ENCODE measurements at places on chromosomes 1 and 21.

GRCh38 chr1:228405979-228406228 is 731 bp downstream of the TRIM11 start:
- DNase-seq = no peak

DNA sequence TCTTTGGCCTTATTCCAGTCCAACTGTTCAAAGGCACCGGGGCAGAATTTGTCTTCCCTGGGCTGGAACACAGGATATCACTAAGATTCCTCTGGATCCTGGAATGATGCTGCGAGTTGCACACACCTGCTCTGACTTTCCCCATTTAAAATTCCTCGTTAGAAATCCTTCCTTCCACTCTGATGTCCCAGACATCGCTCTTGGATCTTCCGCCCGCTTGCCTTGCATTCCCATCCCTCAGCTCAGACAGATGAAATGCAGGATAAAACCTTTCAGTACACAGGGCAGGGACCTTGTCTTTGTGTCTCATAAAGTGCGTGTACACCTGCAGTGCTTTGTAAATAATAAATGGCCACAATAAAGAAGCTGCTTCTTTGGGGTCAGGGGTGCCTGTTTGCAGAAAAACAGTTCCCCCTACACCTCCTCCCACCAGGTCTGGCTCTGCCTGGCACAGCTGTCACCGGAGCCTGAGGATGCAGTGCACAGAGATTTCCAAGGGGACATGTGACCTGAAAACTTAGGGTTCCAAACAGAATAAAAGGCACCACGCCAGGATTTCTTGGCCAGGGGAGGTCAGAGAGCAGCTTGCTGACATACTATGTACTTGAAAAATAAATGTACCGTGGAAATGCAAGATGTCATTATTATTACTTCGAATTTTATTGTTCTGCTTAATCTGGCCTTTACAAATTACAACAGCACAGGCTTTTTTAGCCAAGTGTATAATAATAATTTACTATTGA is 62.9 kb upstream of the SYT6 start:
- no peak for DNase-seq

DNA sequence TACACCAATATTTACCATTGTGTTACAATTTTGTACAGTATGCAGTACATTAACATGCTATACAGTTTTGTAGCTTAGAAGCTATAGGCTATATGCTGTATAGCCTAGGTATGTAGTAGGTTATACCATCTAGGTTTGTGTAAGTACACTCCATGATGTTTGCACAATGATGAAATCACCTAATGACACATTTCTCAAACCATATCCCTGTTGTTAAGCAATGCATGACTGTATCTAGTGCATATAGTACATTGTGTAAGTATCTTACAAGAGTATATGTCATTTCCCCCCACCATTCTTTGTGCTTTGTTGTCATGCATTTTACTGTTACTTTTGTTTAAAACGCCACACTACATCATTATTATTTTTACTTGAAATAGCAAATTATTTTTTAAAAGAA is 65.7 kb upstream of the RNF11 start:
- DNase-seq = no peak

- DNase-seq = no peak
Observed at GRCh38 chr1:64241069-64241468, 37.6 kb downstream of the UBE2U start.

GRCh38 chr1:59353453-59353852 is 56.6 kb downstream of the FGGY start:
- DNase-seq = no peak

DNA sequence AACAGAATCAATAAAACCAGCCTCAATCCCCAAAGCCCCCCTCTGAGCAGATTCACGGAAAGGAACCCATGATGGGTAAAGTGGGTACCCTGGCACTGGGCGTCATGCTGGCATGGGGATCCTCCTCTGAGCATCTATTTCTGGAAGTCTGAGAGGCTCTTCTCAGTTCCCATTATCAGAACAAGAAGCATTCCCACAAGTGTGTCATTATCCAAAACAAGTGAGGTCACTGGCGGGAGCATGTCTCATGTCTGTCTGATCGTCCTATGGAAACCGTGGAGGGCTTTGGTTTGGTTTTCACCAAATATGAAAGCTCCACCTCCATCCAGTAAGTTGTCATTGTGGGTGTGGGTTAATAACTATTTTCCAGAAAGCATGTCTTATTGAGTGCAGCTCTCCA is 70.7 kb downstream of the PGM1 start:
- no peak for DNase-seq

- no peak for DNase-seq
Observed at GRCh38 chr1:175725684-175726083, 17.7 kb downstream of the TNR start.

DNA sequence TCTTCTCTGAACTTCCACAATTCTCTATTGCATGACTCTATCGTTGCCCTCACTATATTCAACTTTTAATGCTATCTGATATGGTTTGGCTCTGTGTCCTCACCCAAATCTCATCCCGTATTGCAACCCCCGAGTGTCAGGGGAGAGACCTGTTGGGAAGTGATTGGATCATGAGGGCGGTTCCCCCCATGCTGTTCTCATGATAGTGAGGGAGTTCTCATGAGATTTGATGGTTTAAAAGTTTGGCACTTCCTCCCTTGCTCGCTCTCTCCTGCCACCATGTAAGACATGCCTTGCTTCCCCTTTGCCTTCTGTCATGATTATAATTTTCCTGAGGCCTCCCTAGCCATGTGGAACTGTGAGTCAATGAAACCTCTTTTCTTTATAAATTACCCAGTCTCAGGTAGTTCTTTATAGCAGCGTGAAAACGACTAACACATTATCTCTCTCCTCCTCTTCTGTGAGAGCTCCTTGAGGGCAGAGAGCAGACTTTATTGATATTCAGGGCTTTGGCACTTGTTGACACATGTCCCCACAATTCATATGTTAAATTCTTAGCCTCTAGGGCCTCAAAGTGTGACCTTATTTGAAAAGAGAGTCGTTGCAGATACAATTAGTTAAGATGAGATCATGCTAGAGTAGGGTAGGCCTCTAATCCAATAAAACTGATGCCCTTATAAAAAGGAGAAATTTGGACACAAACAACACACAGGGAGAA is 52.1 kb downstream of the ADCY10 start:
- no peak for DNase-seq

- DNase-seq = no peak
Observed at GRCh38 chr1:212453156-212453857, 20.6 kb downstream of the NENF start.

GRCh38 chr1:61436491-61437120 is 288.3 kb downstream of the TM2D1 start:
- no peak for DNase-seq

- no peak for DNase-seq
Observed at GRCh38 chr1:152926091-152926490, 17.7 kb downstream of the IVL start.

DNA sequence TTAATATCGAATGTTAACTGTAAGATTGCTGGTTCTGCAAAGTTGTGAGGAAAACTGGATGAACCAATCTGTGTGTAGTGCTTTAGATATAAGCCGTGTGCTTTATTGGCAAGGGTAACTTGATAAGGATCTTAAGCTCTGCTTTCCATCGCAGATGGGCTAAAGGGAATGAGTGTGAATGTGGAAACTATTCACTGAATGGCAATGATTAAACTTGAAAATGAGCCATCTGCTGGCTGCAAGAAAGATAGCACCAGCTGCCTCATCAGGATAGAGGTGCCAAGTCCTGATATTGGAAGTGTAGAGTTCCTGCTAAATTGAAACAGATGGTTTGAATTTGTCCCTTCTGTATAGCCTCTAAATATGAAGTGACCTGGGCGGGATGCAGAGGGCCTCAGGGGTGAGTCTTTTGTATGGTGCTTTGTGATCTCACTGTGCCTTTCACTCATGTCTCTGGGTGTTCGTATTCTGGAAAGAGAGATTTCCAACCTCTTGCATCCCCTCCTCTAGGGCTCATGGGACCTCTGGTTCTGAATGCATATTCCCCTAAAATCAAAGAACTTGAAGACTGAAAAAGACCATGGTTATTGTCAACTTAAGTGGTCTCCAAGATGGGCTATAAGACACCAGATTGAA is 9.2 kb downstream of the FCRL3 start:
- no peak for DNase-seq

GRCh38 chr1:169594391-169594790 is 8.1 kb upstream of the F5 start:
- DNase-seq = no peak

DNA sequence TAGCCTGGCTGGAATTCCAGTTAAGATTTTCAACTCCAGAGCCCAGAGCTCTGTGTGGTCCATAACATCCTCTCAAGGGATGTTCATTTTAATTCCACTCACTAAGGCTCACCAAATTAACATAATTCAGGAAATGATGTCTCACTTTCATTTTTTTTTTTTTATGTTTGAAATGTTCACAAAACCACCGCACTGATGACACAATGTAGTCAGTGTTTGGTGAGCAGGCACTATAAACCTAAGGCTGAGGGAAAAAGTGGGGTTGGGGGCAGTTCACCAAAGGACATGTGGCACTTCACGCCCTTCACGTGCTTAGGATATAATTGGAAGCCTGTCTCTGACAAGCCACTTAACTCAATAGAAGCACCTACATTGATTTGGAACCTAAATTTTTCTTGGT is 177.3 kb upstream of the CAMK1G start:
- no peak for DNase-seq

- DNase-seq = peak; percentile 72
Observed at GRCh38 chr1:1157426-1157913, 16.2 kb upstream of the TTLL10 start.

- no peak for DNase-seq
Observed at GRCh38 chr1:186059311-186059710, 315.7 kb downstream of the TPR start.

- DNase-seq = no peak
Observed at GRCh38 chr1:246108278-246108925, 398.7 kb downstream of the SMYD3 start.

GRCh38 chr1:228396770-228397662 is 9.6 kb downstream of the TRIM11 start:
- DNase-seq = no peak

- no peak for DNase-seq
Observed at GRCh38 chr1:6281511-6282402, 20.9 kb upstream of the GPR153 start.

- no peak for DNase-seq
Observed at GRCh38 chr1:119622311-119623192, 25.5 kb downstream of the ZNF697 start.

- DNase-seq = no peak
Observed at GRCh38 chr1:2969845-2970291, 51.4 kb upstream of the ACTRT2 start.

DNA sequence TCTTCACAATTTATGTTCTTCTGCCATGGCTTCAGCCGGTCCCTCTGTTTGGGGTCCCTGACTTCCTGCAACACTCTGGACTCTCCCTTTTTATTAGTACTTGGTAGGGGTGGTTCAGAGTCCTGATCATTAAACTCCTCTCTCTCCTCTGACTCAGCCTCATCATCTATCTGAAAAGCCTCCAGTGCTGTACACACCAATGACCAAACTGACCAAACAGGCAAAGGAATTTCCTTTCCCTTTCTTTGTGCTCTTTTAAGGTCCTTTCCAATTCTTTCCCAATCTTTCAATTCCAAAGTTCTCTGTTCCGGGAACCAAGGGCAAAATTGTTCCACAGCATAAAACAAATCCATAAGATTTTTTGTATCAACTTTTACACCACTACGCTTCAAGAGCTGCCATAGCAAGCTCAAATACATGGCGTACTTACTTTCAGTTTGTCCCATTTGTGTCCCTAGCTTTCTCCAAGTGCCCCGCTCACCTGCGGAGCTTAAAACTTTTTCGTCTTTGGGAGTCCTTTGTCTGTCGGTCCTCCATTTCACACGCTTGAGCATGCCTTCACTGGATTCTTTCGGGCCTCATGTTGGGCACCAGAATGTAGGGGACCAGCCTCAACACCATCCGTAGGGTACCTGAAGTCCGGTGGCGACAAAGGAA is 9.6 kb downstream of the DAP3 start:
- DNase-seq = no peak

DNA sequence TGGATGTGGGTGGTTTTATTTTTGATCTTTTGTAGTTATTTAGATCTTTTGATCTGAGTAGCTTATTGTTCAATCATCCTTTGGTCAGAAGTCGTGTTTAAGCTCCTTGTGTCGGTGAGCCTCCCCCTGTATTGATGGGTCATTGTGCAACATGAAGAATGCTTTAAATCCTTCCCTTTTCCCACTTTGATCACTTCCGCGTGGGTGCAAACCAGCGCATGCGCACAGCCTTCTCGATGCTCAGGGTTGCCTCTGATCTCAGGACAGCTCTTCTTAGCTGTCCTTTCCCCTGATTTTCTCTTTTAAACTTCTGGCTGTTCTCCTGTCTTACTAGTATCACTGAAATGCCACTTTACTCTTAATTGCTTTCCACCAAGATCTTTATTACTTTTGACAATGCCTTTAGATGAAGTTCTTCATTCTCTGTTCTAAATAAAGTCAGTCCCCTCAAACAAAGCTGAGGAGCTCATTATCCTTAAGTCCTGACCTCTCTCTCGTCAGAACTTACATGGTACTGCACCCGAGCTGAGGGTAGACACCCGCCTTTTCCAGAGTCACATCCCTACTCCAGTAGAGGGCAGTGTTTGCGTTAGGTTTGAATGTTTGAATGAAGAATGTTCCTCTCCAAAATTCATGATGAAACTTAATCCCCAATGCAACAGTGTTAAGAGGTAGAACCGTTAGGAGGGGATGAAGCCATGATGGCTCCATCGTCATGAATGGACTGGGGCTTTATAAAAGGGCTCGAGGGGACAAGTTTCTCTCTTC is 547.9 kb upstream of the TMPRSS15 start:
- no peak for DNase-seq

GRCh38 chr1:3524556-3525203 is 70.2 kb downstream of the ARHGEF16 start:
- no peak for DNase-seq

GRCh38 chr1:199735660-199736059 is 291.9 kb upstream of the NR5A2 start:
- no peak for DNase-seq

Data from ovary (tissue), 10 donors.